ENCODE measurements at places on chromosomes 2 and 18.

GRCh38 chr2:101617796-101618195, 79.7 kb upstream of the MAP4K4 start:
- DNase-seq: no peak

- DNase-seq: no peak
Measured at GRCh38 chr2:146246002-146246735, 1598.7 kb upstream of the ACVR2A start.

- DNase-seq: no peak
Measured at GRCh38 chr2:381941-382727, 94.2 kb upstream of the ALKAL2 start.

DNA sequence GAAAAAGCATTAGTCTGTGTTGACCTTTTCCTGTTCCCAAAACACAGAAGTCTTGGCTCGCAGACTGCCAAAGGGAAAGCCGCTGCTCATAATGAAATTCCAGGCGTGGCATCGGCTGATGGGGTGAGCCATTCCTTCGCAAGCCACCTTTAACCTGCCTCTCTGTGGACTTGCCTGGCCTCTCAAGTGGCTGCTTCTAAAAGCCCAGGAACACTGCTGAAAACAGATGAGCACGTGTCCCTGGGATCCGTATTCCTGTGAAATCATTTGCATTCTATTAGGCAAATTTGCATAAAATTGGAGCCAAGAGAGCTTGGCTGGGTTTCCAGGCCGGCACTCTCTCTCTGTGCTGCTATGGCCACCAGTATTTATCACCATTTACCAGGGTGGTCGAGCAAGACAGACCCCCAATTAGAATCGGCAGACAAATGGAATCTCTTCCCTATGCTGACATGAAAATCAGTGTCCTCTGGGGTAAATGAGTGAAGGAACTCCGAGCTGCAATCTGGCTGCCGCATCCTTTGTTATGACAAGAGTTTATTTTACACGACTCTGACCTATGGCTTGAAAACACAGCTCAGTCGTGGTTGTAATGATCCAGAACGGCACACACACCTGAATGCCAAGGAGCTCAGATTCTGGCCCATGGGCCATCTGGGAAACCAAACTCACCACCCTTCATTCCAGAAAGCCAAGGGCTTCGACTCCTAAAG, 21.7 kb downstream of the BCL2 start:
- DNase-seq: no peak

- no peak for DNase-seq
Measured at GRCh38 chr18:77250926-77251729, 1.5 kb downstream of the GALR1 start.

- no peak for DNase-seq
Measured at GRCh38 chr2:60557486-60557864, 4.0 kb upstream of the BCL11A start.

DNA sequence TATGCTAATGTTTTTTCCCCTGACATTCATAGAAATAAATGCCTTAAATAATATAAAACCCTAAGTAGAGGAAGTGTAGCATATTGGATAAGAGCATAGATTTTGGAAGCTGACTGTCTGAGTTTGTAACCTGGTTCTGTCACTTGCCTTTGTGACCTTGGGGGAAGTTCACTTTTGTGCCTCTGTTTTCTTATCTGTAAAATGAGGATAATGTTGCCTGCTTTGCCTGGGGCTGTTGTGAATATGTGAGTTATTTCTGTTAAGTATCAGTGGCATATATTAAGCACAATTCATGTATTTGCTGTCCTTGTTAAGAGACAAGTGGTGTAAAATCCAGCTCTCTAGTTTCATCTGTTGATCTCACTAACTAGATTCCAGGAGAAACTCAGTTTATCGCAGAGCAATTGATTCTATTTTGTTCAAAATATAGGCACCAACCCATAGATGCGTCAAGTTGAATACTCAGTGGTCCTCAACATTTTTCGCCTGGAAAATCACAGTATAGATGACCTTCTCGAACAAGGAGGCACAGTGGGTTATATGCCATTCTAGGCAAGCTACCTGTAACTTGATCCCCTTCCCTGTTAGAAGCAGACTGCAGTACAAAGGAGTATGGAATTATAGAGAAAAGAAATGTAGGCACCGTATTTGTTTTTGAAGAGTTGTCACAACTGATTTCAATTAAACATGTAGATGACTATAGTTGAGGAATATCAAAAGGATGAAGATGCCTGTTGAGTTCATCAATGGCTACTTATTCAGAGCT, 67.0 kb downstream of the SOCS6 start:
- no peak for DNase-seq

DNA sequence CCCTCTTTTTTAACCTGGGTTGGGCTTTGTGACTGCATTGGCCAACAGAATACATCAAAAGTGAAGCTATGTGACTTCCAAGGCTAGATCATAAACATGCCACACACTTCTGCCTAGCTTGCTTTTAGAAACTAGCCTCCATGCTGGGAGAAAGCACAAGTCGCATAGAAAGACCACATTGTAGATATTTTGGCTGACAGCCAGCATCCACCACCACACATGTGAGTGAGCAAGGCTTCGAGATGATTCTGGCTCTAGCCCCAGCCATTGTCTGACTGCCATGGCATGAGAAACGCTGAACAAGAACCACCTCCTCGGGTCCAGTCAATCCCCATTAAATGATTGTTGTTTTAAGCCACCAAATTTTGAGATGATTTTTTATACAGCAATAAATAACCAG, 66.8 kb upstream of the STPG4 start:
- no peak for DNase-seq

- no peak for DNase-seq
Measured at GRCh38 chr2:122378521-122378920, 623.1 kb downstream of the TSN start.

DNA sequence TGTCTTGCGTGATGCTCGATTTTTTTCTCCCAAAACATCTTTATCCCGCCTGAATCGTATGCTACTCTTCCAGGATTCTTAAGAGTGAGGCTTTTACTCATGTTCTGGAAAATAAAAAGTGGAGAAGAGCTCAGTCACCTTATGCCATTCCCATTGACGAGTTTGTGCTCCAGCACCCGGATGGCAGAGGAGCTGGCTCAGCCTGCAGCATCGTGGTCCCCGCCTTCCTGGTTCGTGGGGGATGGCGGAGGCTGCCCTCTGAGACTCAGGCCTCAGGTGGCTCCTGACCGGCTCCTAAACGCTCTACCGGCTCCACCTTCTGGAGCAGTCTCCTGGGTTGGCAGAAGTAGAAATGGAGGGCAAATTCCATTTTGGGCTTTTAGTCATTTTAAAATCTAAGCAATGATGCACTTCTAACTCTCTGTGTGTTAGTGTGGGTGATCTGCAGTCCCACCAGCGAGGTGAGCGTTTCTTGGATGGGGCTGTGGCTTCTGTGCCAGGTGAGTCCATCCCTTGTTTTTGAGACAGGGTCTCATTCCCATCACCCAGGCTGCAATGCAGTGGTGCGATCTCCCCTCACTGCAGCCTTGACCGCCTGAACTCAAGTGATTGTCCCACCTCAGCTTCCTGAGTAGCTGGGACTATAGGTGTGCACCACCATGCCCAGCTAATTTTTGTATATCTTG, 27.8 kb downstream of the RTP5 start:
- DNase-seq: no peak

GRCh38 chr2:159867567-159868361, 69.8 kb upstream of the CD302 start:
- DNase-seq: no peak

- no peak for DNase-seq
Measured at GRCh38 chr2:177545143-177545542, 152.6 kb downstream of the AGPS start.

DNA sequence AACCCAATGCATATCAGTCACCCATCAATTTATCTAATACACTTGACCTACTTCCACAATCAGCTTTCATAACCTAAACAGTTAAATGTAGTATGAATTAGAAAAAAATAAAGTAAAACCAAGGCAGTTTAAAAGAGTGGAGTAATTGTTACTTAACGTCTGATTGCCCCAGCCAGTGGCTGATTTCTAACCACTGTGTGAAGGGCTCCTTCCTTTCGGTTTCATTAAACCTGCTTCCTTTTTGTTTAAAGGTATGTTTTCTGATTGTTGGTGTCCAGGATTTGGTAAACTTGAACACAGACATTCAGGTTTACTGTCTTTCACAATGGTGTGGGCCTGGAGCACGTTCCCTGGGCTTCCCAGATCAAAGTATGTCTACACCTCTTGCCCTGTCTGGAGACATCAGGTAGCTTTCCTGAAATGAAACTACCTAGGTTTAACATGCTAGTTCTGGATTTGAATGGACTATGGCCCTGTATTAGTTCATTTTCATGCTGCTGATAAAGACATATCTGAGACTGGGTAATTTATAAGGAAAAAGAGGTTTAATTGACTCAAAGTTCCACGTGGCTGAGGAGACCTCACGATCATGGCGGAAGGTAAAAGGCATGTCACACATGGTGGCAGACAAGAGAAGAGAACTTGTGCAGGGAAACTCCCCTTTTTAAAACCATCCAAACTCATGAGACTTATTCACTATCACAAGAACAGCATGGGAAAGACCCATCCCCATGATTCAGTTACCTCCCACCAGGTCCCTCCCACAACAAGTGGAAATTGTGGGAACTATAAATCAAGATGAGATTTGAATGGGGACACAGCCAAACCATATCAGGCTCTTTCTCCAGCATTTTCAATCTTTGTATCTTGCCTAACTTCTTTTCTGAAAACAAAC, 605.2 kb upstream of the ID2 start:
- no peak for DNase-seq

GRCh38 chr2:122001441-122001874, 246.0 kb downstream of the TSN start:
- DNase-seq: no peak

DNA sequence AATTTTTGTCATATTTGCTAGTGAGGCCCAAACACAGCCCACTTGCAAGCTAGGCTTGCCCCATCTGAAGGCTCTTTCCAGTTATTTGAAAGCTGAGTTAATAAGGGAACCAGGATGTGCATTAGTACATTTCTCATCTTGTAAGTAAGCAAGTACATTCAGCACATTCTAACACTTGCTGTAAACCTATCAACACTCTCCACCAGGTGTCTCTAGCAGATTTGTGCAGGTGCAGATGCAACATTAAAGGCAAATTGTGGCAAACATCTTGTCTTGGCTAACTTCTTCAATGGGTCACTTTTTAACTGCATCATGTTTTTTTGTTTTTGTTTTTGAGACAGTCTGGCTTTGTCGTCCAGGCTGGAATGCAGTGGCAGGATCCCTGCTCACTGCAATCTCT, 25.3 kb upstream of the MFSD6 start:
- DNase-seq: no peak

DNA sequence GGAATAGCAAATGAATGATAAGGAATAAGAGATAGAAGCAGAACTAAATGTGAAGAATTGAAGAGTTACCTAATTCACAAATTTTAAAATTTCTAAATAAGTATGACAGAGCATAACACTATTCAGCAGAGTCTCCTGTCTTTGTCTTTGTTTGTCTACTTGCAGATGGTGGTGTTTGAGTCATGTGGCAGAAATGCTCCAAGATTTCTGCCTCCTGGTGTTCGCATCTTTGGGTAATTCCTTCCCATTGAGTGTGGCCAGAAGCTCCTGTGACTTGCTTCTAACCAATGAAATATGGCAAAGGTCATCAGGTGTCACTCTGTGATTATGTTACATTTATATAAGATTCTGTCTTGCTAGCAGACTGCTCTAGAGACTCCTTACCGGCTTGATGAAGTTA, 45.6 kb upstream of the GALNT3 start:
- DNase-seq: no peak

GRCh38 chr2:215557701-215558100, 121.8 kb upstream of the FN1 start:
- DNase-seq: no peak

- no peak for DNase-seq
Measured at GRCh38 chr2:124999906-125000305, 974.8 kb downstream of the CNTNAP5 start.

- no peak for DNase-seq
Measured at GRCh38 chr2:72837171-72837570, 11.3 kb upstream of the EXOC6B start.

DNA sequence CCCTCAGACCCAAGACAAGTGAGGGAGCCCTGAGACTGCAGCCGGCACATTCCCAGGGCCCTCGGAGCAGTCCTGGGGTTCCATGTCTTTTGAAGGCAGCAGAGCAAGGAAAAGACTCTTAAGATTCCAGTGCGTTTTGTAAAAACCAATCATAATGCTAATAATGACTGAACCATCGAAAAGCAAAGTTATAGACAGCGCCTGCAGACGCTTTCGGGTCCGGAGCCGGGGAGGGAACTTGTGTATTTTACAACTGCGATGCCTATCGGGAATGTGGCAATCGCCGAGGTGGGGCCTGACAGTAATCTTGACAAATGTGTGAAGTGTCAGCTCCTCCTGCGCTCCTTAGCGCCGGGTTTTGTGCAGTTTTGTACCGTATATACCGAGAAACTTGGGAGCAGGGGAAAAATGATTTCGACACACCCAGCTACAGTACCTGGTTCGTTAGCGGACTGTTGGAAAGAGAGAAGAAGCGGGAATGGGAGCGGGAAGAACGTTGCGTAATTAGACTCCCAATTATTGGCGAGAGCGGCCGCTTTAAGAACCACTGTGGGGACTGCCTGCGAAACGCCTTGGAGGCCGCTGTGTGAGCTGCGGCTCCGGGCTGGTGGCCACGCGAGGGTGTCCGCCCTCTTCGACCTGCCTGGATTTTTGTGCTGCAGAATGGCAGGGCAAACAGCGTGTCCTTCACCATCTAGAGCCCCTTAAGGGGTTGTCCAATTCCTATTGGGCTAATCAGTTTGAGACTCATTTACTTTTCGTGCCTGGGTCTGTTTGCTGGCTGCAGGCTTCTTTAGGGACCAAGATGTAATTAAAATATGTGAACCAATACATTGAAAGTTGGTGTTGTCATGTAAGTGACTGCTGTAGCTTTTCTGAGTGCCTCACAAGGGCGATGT, 2.4 kb downstream of the EPAS1 start:
- no peak for DNase-seq

DNA sequence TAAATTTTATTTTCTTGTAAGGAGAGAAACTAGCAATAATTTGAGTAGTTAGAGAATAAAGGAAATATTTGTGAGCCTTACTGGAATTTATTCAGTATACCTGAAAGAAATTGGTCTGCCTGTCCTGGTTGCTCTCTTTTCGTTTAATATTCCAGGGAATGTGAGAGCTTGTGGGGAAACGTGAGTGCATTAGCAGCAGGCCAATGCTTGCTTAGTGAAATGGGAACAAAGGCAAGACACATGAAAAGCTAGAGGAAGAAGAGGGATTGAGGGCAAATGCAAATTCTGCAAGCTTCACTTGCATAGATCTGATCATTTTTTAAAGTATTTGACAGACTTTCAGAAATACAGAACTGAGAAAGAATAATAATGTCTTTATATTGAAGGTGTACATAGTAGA, 111.0 kb downstream of the ERBB4 start:
- no peak for DNase-seq

- DNase-seq: no peak
Measured at GRCh38 chr18:2256577-2256976, 314.7 kb downstream of the METTL4 start.

DNA sequence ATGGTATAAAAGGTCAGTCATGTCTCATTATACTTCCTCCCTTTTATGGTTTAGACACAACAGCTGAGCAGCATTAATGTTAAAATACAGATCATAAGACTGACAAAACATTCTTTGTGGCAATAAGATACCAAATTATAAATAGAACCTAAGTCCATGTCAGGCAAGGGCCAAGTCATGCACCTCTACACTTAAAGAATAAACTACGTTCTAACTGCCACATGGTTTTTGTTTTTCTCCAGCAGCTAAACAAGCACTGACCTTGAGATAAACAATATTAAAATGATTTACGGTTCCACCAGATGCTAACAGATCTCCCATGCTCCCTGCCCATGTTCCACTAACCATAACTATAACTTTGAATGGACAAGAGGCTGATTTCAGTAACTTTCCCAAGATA, 368.6 kb upstream of the TFPI start:
- no peak for DNase-seq

Data from stimulated activated naive CD8-positive, alpha-beta T cell treated with anti-CD3 and anti-CD28 coated beads, Interleukin-15, amount 100 ng/mL, for 72 hours (primary cell).